Activated T-cell treated with anti-CD3 and anti-CD28 coated beads for 4 hours (primary cell): ENCODE measurements at places on chromosomes 2 and 18.

DNA sequence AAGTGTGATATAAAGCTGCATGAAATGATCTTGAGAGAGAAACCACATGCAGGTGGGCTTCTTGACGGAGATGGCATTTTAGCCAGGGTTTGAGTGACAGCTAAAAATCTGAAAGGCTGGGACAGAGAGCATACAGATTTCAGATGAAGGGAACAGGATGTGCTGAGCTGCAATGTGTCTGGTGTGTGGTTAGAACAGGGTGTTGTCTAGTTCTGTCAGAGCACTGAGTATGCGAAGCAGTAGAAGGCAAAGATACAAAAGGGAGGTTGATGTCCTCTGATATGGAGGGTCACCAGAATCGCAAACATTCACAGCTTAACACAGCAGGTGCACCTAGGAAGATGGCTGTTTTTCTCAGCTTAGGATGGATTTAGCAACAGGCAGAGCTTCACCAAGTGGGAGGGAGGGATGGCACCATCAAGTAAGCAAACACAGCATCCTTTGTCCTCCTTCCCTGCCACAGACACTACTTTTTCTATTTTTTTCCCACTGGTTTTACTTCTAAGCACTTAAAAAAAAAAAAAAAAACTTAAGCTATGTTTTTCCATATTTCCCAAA, 182.5 kb downstream of the TMX3 start:
- DNase-seq = no peak

DNA sequence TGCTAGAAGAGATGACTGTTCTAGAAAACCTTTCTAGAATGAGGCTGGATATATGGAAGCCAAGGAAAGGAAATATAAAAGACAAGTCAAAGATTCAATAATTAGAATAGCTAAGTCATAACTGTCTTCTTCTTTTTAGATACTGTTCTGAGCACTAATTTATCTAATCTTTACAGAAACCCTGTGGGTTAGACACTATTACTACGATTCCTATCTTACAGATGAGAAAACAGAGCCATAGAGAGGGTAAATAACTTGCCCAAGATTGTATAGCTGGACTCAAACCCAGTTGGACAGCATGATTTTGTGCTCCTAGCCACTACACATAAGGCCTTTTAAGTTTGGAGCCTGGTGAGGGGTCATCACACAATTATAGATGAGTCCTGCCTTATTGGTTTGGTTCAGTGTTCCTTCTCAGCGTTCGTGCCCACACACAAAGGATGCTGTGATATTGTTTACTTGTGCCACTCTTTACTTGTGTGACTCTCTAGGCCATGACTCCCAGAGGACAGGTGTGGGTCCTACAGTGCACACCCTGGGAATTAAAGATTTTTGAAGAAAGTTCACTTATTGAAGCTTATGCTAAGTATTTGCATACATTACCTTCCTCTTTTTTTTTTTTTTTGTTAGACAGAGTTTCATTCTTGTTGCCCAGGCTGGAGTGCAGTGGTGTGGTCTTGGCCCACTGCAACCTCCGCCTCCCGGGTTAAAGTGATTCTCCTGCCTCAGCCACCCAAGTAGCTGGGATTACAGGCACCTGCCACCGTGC, 153.7 kb downstream of the PRKCE start:
- DNase-seq = no peak

GRCh38 chr2:240048237-240048636, 5.1 kb downstream of the OR6B3 start:
- no peak for DNase-seq

DNA sequence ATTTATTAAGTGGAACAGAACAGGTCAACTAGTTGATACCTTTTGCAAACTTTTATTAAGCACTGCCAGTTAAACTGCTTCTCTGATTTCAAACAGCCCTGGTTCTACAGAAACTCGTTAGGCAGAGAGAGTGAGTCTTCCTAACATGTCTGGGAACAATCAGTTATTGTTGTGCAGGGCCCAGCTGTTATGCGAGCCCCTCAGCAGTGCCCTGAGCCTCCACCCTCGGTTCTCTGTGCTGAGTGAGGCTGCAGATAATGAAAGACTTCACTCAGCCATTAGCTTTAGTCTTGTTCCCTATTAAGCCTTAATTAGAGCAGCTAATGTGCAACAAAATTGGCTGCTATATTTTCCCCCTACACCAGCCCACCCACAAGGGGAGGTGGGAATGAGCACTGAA, 39.6 kb downstream of the KCTD18 start:
- no peak for DNase-seq

- DNase-seq = no peak
Measured at GRCh38 chr18:58253871-58254270, 209.8 kb downstream of the NEDD4L start.

GRCh38 chr18:23365602-23366001, 87.5 kb upstream of the RIOK3 start:
- DNase-seq = no peak

- DNase-seq = no peak
Measured at GRCh38 chr2:78309460-78309859, 716.0 kb upstream of the REG3G start.

DNA sequence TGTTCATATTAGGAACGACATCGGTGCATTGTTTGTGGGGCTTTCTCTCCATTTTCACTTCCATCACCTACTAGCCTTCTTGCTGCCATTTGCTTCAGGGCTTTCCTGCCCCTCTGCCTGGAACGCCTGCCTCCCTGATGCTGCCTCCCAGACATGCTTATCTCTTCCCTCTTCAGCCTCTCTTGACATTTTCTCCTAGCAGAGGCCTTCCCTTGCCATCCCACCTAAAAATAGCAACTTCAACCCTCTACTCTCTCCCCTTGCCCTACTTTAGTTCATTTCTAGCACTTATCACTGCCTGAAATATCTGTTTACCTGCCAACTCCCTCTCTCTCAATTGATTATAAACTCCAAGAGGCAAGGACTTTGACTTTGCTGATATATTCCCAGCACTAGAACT, 210.3 kb downstream of the SP3 start:
- no peak for DNase-seq

- no peak for DNase-seq
Measured at GRCh38 chr18:3345885-3346284, 84.0 kb downstream of the MYL12B start.

DNA sequence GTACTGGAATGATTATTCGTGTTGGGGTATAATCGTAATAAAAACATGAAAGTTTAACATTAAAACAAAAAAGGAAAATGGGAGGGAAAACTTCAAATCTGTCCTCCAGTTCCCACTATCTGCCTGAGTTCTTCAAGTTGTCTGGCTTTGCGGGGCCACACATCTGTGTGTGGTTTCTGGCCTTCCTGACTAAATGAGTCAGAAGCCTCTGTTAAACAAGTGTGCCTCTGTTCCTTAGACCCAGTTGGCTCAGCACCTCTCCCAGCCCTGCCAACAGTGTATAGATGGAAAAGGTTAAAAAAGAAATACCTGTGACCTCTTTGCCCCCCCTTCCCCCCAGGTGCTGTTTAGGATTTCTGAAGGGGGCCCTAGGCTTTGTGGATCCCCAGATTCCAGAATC, 30.2 kb downstream of the XDH start:
- DNase-seq = no peak

- no peak for DNase-seq
Measured at GRCh38 chr2:134174711-134175110, 79.2 kb upstream of the MGAT5 start.

DNA sequence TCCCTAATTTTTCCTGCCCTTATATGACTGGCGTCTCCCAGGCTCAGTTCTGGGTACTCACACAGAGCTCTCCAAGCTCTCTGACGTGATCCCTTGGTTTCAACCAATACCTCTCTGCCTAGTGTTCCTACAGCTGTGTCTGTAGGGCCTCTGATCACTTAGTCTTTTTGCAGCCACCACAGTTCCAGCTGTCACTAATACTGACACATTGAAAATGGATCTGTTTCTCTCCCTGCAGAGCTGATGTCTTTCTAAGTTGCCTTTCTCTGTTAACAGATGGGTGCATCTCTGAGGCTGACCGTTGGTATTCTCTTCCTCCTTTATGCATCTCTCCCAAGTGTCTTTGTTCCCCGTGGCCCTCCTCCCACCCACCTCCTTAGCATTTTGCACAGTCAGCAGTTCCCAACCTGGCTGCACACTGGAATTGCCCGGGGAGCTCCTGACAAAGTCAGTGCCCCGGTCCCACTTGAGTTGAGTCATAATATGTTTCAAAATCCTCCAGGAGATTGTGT, 62.5 kb downstream of the CERS6 start:
- DNase-seq = no peak

- DNase-seq = peak; percentile 25
Measured at GRCh38 chr2:63888490-63889402, 47.0 kb downstream of the UGP2 start.

GRCh38 chr2:96113951-96114350, 2.4 kb downstream of the ADRA2B start:
- DNase-seq = no peak

DNA sequence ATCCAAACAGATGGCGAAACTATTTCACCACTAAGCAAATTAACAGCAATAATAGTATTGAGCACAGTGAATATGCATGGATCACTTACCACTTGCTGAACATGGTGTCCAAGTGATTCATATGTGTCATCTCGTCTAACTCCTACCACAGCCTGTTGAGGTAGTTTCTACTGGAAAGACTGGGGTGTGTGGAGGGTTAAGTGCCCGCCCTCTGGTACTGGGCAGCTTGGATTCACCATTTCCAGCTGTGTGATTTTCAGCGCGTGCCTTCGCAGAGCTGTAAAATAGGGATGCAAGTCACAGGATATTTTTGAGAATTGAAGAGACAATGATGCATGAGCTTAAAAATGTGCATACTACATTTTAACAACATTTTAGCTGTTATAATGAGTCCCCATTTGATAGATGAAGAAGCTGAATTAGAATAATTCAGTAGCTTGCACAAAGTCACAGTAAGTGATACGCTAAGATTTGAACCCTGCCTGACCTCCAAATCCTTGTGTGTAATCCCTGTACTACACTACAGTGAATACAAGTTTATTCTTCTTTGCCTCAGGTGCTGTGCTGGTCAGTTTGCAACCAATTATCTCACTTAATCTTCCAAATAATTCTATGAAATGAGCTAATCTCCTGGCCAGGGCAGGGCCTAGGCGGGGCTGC, 75.2 kb upstream of the SIX2 start:
- DNase-seq = no peak

DNA sequence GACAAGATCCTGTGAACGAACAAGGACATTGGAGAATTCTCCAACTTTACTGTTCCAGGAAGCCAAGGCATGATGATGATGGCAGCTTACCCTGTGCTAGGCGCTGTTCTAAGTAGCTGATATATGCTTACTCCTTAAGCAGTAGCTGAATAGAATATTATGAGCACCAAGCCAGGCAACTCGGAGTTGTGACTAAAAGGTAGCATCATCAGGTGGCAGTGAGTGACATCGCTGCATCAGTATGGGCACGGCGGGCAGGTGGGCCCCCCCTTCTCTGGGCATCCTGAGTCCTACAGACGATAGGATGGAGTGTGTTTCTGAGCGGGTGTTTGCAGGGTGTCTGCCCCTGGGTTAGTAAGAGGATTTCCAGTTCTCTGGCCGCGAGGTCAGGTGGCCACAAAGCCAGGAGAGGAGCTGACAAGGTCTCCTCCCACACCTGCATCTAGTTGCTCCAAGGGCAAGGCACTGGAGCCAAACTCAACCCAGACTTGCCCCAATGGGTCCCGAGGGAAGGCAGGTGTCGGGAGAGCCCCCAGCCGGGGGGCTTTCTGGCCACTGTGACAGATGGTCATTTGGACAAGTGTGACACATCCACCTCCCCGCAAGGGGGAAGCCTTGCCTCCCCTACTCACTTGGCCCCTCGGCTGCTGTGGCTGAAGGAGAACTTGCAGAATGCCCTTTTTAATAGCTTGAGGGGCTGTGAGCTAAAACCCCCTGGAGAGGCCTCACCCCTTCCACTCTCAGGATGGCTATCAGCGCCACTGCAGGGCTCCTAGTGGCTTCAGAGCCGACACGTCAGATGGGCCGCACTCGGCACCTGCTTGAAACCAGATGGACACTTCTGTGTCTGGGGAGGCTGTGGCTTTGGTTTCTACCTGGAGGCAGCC, 55.5 kb downstream of the CRACDL start:
- no peak for DNase-seq

DNA sequence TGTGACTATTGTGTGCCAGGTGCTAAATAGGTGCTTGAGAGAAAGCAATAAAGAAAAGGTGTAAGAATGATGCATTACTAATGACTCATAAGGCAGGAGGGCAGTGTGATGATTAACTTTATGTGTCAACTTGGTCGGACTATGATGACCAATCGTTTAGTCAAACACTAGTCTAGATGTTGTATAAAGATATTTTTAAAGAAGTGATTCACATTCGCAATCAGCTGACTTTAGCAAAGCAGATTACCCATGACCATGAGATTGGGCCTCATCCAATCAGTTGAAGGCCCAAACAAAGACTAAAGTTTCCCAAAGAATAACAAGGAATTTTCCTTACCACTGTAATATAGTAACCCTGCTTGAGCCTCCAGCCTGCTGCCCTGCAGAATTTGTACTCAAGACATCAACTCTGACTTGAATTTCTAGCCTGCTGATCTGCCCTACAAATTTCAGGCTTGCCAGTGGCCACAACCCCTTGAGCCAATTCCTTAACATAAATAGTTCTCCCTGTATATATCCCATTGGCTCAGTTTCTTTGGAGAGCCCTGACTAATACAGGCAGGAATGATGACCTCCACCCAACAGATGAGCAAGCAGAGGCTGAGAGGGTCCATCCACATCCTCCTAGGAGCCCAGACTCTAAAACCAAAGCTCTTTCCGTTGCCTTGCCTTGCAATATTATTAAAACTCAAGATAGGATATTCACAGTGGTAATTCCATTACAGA, 132.6 kb downstream of the ACTR3 start:
- no peak for DNase-seq

DNA sequence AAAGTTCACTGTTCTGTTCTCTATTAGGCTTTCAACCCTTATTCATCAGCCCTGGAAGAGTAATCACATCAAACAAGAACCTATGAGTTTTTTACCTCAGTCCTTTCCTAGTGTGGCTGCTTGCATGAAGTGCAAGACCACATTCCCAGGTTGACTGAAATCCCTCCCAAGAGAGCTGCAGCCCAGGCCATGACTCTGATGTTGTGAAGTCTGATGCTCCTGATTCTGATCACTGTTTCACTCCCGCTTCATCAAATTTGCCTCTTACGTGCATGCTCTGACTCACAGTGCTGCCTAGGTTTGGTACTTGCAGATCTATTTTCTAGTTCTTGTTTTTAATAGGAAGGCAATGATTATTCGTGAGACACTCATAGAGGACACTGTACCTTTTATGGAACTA, 58.2 kb upstream of the DSEL start:
- DNase-seq = no peak

- DNase-seq = no peak
Measured at GRCh38 chr2:22882643-22883042, 502.3 kb upstream of the KLHL29 start.

- DNase-seq = no peak
Measured at GRCh38 chr2:196409376-196409775, 230.1 kb upstream of the CCDC150 start.

- DNase-seq = no peak
Measured at GRCh38 chr2:56263876-56264275, 80.1 kb downstream of the CCDC85A start.
